ENCODE measurements at places on chromosomes 11 and 22.

GRCh38 chr11:37704791-37705190 is 1106.8 kb upstream of the RAG2 start:
- no peak for DNase-seq

- no peak for DNase-seq
Measured at GRCh38 chr11:57094181-57094935, 87.4 kb upstream of the LRRC55 start.

GRCh38 chr11:85813721-85814120 is 2.8 kb upstream of the SYTL2 start:
- no peak for DNase-seq

GRCh38 chr11:2778630-2779498 is 79.1 kb upstream of the KCNQ1OT1 start:
- DNase-seq: peak; percentile 48

- no peak for DNase-seq
Measured at GRCh38 chr11:64343767-64344559, 4.0 kb downstream of the CCDC88B start.

- no peak for DNase-seq
Measured at GRCh38 chr11:5238486-5238885, 4.2 kb upstream of the HBD start.

GRCh38 chr11:5204787-5205186 is 4.3 kb upstream of the OR51V1 start:
- DNase-seq: peak; percentile 70

DNA sequence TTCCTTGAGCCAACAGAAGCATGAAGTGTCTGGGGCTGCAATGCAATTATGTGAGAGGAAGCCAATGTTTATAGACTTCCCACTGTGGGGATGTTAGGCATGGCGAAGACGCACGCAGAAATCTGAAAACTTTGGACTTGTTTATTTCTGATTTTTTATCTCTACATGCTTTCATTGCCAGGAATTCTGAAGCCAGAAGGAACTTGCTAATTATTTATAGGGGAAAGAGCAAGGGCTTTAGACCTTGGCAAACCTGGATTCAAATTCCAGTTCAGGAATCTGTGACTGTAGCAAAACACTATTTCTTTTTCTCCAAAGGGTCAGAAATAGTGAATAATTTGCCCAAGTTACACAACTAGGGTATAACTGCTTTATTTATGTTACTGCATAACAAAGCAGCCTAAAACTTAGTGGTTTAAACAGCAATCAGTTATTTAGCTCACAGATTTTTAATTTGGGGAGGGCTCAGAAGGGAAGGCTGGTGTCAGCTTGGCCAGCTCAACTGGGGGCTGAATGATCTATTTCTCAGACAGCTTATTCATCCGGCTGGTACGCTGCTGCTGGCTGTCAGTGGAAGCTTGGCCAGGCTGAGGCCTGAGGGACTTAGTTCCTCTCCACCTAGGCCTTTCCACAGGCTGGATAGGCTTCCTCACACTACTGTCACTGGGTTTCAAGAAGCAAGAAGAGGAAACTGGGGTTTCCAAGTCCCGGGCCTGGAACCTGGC is 1.9 kb upstream of the OR6Q1 start:
- no peak for DNase-seq

DNA sequence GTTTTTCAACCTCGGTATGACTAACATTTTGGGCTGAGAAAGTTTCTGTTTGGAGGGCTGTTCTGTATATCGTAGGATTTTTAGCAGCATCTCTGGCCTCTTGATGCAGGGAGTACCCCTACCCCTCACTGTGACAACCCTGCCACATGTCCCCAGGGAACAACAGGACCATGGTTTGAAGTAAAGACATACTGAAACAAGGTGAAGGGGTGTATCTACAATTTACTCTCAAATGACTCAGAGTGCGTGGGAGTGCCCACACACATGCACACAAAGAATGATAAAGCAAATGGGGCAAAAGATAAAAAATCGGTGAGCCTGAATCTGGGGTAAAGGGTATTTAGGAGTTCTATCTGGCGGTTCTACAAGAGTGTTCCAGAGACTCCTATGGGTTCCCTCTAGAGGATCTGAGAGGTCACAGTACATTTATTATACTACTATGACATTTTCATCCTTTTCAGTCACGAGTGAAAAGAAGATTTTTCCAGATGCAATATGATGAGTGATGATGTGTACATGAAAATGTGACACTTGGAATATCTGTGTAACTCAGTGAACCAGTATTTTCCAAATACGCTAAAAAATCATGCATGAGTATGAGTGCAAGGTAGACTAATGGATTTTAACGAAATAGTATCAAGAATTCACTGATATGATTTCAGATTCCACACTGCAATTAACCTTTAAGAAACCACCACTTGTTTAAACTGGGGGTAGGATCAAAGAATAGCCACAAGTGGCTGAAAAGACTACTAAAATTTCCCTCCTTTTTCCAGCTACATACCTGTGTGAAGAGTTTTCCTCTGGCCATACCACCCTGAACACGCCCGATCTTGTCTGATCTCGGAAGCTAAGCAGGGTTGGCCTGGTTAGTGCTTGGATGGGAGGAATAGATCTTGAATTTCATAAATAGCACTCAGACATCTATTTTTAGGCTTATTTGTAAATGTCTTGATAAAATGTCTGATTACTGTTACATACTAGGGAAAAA is 56.3 kb upstream of the YPEL1 start:
- DNase-seq: no peak

- no peak for DNase-seq
Measured at GRCh38 chr11:19921976-19922688, 209.5 kb downstream of the NAV2 start.

DNA sequence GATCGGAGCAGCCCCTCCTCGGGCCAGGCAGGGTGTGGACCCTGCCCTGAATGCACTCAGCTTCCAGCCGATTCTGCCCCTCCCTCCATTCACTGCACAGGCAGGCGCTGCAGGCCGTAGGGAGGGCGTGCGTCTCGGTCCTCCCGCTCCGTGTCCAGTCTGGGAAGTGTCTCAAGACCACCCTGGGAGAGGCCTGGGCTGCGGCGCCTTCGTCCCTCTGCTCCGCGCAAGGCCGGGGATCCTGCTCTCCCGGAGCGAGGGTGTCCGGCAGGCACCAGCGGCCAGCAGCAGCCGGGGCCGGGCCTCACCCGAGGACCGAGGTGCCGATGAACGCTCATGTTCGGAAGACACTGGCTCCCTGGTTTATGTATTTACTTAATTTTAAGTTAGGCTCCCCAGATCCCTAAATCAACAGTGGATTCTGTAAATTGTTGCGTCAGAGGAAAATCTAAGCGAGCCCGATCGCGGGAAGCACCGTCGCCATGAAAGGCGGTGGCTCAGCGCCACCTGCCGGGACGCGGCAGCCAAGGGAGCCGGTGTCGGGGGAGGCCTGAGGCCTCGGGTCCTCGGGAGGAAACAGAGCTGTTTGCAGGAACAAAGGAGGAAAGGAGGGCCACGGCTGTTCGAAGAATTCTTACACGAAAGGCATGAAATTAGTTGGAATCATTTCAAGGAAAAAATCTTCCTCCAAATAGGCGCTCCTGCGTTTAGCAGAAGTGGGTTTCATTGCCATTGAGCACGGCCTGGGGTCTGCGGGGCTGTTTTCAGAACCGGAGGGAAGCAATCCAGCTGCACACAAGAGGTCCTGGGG is 195.3 kb downstream of the BRD1 start:
- peak; percentile 21 for DNase-seq

GRCh38 chr22:44736581-44737405 is 15.6 kb upstream of the ARHGAP8 start:
- no peak for DNase-seq

DNA sequence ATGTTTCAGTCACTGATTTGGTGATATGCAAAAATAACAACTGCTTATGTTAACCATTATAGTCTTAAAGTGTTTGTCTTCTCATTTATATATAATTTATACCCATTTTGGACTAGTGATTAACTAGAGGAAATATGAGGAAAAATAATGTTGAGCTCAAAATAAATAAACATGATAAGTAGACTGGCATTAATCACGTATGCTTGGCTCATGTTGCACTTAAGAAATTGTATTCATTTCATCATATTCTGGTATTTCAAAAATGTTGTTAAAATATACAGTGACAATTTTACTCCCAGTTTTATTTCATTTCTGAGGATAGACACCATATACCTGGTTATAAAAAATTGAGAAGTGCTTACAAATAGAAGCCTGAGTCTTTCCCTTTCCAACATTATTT is 3.8 kb upstream of the OR10D3 start:
- no peak for DNase-seq

GRCh38 chr11:34632105-34632791 is 11.4 kb downstream of the EHF start:
- DNase-seq: no peak
